ENCODE measurements at places on chromosomes 6 and 20. TPM values are rescaled to one million over a fixed set of nuclear protein-coding genes. Genes with fewer than 3 reads are reported as not detected.

The DHX35 gene
- 16.1 TPM for total RNA-seq

GRCh38 chr6:29376003-29376402 lies 912 bp upstream of the OR12D3 start:
- no peaks in the 10 kb centered on the region for H3K27me3 ChIP-seq
- H3K36me3 ChIP-seq: no peaks in the 10 kb centered on the region
- no peak overlapping the region for H3K27ac ChIP-seq
- no peak for DNase-seq
- no peaks in the 10 kb centered on the region for H3K4me1 ChIP-seq
- H3K4me3 ChIP-seq: no peak overlapping the region

DNA sequence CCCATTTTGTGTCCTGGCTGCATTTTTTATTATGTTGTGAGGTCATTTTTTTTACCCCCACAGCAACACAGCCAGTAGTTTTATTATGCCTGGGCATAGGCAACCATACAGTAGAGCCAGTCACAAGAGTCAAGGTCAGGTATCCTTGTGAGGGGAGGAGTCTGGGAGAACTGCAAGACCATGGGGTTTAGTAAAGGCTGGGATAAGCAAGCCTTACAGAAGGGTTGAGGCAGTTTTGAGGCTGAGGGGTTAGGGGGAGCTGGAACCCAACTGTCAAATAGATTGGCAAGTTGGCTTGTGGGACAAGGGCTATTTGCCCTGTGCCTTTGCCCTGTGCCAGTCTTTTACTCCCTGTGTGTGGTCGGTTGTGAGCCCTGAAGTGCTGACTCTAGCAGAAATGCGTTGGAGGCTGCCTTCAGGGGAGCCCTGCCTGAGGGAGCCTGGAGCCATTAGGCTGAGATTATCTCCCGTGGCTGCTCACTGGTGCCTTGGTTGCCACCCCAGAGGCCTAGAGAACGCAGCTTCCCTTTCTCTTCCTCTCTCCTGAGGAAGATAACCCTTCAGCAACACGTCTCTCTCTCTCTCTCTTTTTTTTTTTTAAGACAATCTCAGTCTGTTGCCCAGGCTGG lies 31.1 kb downstream of the RALY start:
- DNase-seq: no peak
- H3K4me1 ChIP-seq: peaks cover 70% of the 10 kb centered on the region
- peak overlapping the region; percentile 55 for H3K27ac ChIP-seq
- H3K36me3 ChIP-seq: no peaks in the 10 kb centered on the region

DNA sequence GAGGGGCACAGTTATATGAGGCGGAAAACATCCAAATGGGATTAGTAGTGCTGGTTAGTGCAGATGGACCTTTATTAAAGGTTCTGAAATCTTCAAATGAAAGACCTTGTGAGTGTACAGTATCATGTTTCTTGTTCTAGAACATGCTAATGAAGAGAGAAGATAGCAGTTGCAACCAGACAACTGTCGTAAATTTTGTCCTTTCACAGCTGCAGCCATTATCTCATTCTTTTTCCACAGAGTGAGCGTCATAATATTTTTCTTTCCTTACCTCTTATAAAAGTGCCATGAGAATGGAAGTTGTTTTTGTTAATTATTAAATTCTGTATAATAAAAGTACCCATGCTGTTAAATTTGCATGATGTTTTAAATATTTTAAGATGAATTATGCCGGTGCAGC lies 4.4 kb upstream of the C6orf163 start:
- H3K4me3 ChIP-seq: no peak overlapping the region
- H3K27ac ChIP-seq: no peak overlapping the region
- DNase-seq: no peak
- no peaks in the 10 kb centered on the region for H3K27me3 ChIP-seq
- no peaks in the 10 kb centered on the region for H3K4me1 ChIP-seq

The BEND6 gene
- total RNA-seq: 2.6 TPM
